Mucosa of gallbladder (tissue), 1 donor: ENCODE measurements at places on chromosomes 16 and 17. TPM values are rescaled to one million over a fixed set of nuclear protein-coding genes. Genes with fewer than 3 reads are reported as not detected.

Gene PMFBP1
- 0.66 TPM for total RNA-seq

Gene FSCN2
- 1.4 TPM for total RNA-seq

Gene PRR35
- total RNA-seq = not detected

Gene PABPN1L
- total RNA-seq = not detected

Gene MPP2
- total RNA-seq = 7.0 TPM

Gene ABCA9
- 7.3 TPM for total RNA-seq

Gene CBFA2T3
- 5.2 TPM for total RNA-seq

Gene ZNF629
- total RNA-seq = 18.9 TPM

Gene FBXL16
- total RNA-seq = 0.78 TPM

Gene BCL6B
- 6.2 TPM for total RNA-seq

Gene TP53TG3F
- total RNA-seq = not detected

Gene RASD1
- total RNA-seq = 4.6 TPM

Gene MARVELD3
- total RNA-seq = 28.8 TPM

Gene ABAT
- 26.0 TPM for total RNA-seq

Gene PYY
- total RNA-seq = not detected

Gene TNK1
- total RNA-seq = 11.7 TPM

Gene RNF112
- 7.3 TPM for total RNA-seq

Gene KRTAP9-2
- not detected for total RNA-seq

Gene RFWD3
- total RNA-seq = 22.6 TPM
